ENCODE measurements at places on chromosomes 16 and 17. TPM values are rescaled to one million over a fixed set of nuclear protein-coding genes. Genes with fewer than 3 reads are reported as not detected.

Gene KRT23
- not detected for total RNA-seq

DNA sequence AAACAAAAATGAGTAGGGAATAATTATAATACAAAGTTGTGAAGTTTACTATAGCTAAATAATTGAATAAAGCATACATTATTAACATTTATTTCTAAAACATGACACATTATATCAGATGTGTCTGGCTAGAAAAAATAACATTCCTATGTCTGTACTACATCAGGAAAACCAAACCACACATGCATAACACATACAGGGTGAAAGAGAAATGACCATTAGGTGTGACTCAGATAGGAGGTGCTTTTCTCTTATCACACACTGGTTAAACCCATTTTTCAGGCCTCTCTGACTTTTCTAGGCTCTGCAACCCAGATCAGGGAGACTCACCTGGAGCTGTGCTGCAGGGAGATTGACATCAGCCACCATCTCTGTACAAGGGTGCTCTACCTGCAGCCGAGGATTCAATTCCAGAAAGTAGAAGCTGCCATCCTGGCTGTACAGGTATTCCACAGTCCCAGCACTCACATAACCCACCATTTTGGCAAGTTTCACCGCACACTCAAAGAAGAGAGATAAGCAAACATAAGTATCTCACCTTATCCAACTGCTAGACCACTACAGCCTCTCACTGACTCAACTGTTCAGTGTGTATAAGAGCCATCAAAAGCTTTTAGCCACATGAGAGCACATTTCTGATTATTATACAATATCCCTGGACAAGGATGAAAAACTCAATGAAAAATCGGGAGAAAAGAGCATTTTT is 116.6 kb upstream of the C17orf78 start:
- H3K27ac ChIP-seq, result no peak overlapping the region
- H3K27me3 ChIP-seq, result no peaks in the 10 kb centered on the region
- no peak for DNase-seq
- no peaks in the 10 kb centered on the region for H3K4me1 ChIP-seq

Gene TBC1D28
- total RNA-seq, result not detected

DNA sequence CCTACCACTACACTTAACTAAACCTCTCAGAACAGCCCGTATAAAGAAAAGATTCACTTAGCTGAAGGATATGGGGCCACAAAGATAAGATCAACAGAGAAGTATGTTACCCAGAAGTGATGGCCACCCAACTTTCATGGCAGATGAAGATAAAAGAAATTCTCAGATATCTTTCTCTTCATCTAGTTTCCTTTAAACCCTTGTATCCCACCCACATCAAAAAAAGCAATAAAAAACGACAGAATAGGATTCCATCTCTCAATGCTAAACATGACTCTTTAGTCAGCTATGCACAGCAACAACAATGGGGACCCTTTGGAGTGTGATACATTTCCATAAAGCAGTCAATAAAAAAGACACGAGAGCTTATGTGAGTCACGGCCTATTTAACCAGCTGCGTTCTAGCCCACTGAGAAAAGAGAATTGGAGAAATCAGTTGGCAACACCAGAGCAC is 86.6 kb downstream of the SNX11 start:
- H3K27me3 ChIP-seq, result no peaks in the 10 kb centered on the region
- H3K4me1 ChIP-seq, result peaks cover 60% of the 10 kb centered on the region
- H3K27ac ChIP-seq, result peak overlapping the region; percentile 83
- H3K4me3 ChIP-seq, result peak overlapping the region; percentile 35
- peaks cover 54% of the 10 kb centered on the region for H3K36me3 ChIP-seq
- DNase-seq, result peak; percentile 40

Gene PMFBP1
- total RNA-seq, result 2.9 TPM

Gene NHERF2
- total RNA-seq, result 2.8 TPM

- H3K36me3 ChIP-seq, result no peaks in the 10 kb centered on the region
- H3K4me1 ChIP-seq, result peaks cover 29% of the 10 kb centered on the region
- H3K4me3 ChIP-seq, result peak within 1 kb of the TSS; percentile 52
- DNase-seq, result peak; percentile 61
- peak within 1 kb of the TSS; percentile 46 for H3K27ac ChIP-seq
These were observed at the start of gene CYB561 for GRCh38 chr17:63445954-63446752. Gene CYB561, minus strand, starts transcription at chr17:63446306. Its CDS starts 8,759 bp downstream, at chr17:63437547.

GRCh38 chr17:77343031-77343800 is 202.4 kb downstream of the SEC14L1 start:
- peak overlapping the region; percentile 66 for H3K4me3 ChIP-seq
- H3K27me3 ChIP-seq, result no peaks in the 10 kb centered on the region
- peak overlapping the region; percentile 91 for H3K27ac ChIP-seq

DNA sequence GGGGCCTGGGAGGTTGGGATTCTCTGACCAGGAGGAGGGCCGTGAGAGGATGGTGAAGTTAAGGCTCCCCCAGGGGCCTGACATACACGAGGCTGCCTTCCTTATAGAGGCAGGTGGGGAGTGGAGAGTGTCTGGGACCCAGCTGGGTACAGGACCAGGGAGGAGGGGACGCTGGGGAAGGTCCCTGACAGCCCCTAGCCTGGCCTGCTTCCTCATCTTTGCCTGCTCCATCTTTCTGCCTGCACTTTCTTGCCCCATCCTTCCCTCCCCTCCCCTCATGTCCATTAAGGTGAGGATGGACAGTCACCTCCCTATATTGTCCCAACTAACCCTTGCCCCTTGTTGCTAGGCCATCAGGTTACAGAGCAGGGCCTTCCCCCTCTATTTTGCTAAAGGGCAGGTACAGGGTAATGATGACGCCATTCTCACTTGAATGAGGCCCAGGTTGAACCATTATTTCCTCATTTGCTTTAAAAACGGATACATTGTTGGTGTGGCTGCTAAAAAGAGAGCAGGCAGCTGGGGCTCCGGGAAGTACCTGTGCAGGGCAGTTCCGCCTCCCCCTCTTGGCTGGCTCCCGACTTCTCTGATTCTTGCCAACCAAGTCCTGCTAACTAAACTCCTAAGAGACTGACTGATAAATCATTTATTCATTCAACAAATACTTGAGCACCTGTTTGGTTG is 1.3 kb downstream of the C17orf99 start:
- no peak overlapping the region for H3K27ac ChIP-seq
- peaks cover 18% of the 10 kb centered on the region for H3K4me1 ChIP-seq
- no peaks in the 10 kb centered on the region for H3K27me3 ChIP-seq
- DNase-seq, result no peak
- no peak overlapping the region for H3K4me3 ChIP-seq

Gene ASPHD1
- 0.24 TPM for total RNA-seq
